ENCODE measurements at places on chromosomes 7 and 10.

GRCh38 chr7:70113536-70113935 is 515.3 kb downstream of the AUTS2 start:
- DNase-seq = no peak

- DNase-seq = no peak
These were observed 44.1 kb downstream of the VSTM4 start for GRCh38 chr10:49071160-49071761.

DNA sequence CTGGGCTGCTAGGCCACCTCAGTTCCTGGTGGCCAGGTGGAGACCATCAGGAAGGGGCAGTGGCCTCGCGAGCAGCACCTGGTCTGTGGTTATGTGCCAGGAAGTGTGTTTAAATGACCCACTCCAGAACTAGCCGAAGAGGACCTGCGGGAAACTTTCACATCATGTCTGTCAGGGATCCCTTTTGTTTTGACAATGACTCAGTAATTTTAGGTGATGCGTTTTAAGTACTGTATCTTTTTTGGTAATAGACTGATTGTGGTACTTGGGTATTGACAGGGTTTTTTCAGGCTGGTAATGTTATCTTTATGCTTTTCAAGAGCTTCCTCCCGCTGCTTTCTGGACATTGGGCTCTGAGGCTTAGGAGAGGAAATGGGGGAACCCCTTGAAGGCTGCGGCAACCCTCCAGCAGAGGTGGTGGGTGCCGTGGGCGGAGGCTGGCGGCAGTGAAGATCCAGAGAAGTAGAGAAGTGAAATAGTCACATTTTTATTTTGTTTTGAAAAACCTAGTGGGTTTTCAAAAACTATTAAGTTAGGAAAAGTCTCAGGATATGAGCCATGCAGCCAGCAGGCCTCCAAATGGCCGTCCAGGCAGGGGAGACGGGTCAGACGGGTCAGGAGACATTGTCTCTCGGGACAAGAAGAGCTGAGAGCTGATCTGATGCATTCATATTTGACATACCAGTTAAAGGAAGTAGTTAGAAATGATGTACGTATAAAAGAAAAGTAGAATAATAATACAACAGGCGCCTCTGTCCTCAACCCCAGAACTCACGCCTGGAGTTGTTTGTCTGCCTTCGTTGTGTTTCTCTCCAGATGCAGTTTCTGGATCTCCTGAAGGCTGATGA is 27.7 kb downstream of the PPP2R2D start:
- DNase-seq = no peak

GRCh38 chr7:138205614-138206150 is 129.4 kb downstream of the AKR1D1 start:
- no peak for DNase-seq

GRCh38 chr10:27687326-27687725 is 58.3 kb downstream of the MKX start:
- DNase-seq = no peak

GRCh38 chr10:72020914-72021809 is 57.0 kb downstream of the CHST3 start:
- DNase-seq = no peak

GRCh38 chr7:107638594-107638993 is 22.0 kb upstream of the SLC26A4 start:
- no peak for DNase-seq

- peak; percentile 27 for DNase-seq
These were observed 53.3 kb downstream of the FHIP2A start for GRCh38 chr10:114874827-114875411.

DNA sequence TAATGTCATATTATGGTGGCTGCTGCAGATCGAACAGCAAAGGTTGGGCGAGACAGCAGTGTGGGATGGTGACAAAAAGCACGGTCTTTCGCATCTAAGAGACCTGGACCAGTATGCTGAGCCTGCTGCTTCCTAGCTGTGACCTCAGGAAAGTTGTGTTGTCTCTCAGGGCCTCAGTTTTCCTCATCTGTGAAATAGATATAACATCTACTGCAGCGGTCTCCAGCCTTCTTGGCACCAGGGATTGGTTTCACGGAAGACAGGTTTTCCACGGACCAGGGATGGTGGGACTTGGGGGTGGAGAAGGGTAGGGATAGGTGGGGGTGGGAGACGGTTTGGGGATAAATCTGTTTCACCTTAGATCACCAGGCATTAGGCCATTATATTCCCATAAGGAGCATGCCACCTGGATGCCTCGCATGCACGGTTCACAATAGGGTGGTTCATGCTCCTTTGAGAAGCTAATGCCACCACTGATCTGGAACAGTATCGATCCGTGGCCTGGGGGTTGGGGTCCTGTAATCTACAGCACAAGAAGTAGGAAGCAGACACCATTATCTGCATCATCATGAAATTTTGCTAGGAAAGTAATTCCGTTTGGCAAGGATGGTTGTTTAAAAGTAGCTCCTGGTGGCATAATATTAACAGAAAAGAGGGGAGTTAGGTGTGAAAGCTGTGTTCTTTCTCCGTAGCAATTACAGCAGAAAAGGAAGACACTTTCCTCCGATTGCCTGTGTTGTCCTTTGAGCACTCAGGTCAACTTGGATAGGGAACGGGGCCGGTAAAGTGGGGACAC is 10.8 kb downstream of the KLF6 start:
- peak; percentile 4 for DNase-seq

DNA sequence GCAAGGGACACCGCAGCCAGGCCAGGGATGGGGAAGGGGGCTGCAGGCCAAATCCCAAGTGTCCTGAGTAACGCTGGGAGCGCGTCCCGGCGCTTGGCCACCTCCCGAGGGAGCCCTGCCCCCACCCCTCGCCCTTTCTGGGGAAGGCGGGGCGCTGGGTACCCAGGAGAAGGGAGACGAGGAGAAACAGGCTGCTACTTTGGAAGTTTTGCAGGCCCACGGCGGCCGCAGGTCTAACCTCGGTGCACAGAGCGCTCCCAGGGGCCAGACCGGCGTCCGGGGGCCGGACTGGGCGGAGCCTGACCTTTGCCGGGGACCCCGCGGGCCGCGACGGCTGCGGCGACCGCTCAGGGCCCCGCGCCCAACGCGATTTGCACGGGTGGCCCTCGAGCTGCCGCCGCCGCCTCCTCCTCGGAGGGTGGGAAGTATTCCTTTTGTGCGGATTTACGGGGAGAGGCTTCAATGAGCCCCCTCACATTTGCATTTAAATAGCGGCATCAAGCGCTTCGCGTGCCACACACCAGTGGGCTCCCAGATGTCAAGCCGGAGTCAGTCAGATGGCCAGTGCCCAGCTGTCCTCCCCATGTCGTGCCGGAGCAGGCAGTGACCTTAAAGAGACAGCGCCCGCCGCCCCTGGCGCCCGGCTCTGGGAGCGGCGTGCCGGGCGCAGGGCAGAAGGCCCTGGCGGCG is 3.0 kb upstream of the EBF3 start:
- no peak for DNase-seq

GRCh38 chr10:27794157-27794556 is 48.5 kb upstream of the MKX start:
- DNase-seq = peak; percentile 36

DNA sequence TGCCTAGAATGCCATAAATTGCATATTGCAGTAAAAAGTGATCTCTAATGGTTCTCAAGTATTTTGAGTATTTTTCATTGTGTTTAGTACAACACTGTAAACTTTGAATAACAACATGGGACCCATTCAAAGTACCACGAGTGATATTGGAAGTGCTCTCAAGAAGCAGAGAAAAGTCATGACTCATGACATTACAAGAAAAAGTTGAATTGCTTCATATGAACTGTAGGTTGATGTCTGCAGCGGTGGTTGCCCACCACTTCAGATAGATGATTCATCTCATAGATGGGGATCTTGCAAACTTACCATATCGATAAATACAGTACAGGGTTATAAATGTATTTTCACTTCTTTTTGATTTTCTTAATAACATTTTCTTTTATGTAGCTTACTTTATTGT is 33.9 kb downstream of the ENTPD1 start:
- DNase-seq = no peak

GRCh38 chr7:83204715-83205114 is 42.0 kb upstream of the PCLO start:
- no peak for DNase-seq

- no peak for DNase-seq
These were observed 226.3 kb upstream of the AGK start for GRCh38 chr7:141324870-141325269.

DNA sequence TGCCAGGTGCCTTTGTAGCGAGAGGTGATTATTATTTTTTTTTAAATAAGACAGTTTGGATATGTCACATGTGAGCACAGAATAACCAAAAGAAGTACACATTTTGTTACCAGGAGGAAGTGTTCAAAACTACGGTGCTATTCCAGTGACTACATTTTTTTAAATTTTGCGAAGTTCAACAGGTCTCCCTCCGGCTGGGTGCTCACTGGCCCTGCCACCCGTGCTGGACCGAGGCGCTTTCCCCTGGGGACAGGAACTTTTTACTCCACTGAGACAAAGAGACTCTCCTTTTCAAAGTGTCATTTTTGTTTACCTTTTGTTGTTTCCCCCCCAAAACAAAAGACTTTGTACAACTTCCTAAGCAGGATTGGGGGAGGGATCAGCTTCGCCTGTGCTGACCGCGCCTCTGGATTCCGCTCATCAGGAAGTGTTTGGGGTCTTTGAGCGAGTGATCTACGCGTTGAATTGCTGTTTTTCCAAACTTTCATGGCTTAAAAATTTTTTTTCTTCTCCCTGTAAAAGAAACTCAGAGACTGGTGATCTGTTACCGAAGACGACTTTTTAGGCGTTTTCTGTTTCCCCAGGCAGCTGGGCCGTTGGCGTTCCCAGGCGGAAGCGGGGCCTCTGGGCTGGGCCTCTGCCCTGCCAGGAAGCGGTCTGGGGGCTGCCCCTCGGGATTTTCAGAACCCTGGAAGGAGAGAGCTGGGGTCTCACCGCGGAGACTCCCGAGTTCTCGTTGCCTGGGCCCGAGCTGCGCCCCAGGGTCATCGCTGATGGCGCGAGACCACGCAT is 7.2 kb downstream of the EN2 start:
- no peak for DNase-seq

GRCh38 chr10:107028236-107028635 is 136.3 kb downstream of the SORCS1 start:
- DNase-seq = no peak

DNA sequence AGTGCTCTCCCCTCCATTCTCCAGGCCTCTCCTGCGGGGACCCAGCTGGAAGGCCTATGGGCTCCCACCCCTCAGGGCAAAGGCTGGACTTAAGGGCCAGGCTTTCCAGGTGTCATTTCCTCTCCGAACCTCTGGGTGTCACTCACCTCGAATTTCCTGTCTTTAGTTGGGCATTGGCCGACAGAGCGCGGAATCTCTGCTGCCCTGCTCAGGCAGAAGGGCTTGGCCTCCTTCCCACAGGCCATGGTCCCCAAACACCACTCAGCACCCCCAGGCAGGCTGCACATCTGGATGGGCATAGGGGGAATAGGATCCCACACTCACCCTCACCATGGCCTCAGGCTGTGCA is 212.9 kb downstream of the CCSER2 start:
- no peak for DNase-seq

- no peak for DNase-seq
These were observed 160.0 kb downstream of the HDAC9 start for GRCh38 chr7:18655506-18655905.

GRCh38 chr10:63161592-63161991 is 28.5 kb downstream of the NRBF2 start:
- no peak for DNase-seq

DNA sequence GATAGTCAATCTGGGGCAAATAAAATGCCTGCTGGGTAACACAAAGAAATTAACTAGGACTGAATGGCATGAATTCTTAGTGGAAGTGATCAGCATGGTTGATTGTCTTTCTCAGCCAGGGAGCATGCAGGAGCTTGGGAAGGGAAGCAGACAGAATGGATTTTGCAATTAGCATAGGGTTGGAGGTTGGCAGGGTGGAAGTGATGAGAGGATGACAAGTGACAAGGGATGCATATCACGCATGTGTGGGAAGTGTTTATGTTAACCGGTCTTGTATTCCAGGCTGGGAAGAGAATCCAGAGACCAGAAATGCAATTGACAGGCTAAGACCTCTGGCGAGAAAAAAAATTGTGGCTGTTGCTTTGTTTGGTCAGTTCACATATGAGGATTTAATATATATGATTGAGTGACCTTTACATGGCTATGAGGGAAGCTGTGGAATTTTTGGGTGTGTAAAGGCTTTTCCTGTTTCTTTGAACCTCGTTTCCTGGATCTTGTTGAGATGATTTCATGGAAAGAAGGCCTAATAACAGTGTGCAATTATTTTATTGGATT is 8.3 kb downstream of the MDFIC start:
- DNase-seq = no peak

DNA sequence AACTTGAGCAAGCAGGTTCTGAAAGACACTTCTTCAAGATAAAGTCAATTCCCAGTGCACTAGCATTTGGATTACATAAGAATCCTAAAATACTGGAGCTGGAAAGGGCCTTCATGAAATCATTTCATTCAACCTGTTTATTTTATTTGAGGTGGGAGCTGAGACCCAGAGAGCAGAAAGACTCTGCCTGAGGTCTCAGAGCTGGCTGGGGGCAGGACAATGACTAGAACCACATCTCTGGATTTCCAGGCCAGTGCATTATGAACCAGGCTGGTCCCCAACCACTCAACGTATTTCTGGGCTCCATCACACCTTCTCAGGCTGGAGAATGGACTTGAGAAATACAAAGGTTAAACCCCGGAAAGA is 8.4 kb downstream of the ANXA11 start:
- no peak for DNase-seq

DNA sequence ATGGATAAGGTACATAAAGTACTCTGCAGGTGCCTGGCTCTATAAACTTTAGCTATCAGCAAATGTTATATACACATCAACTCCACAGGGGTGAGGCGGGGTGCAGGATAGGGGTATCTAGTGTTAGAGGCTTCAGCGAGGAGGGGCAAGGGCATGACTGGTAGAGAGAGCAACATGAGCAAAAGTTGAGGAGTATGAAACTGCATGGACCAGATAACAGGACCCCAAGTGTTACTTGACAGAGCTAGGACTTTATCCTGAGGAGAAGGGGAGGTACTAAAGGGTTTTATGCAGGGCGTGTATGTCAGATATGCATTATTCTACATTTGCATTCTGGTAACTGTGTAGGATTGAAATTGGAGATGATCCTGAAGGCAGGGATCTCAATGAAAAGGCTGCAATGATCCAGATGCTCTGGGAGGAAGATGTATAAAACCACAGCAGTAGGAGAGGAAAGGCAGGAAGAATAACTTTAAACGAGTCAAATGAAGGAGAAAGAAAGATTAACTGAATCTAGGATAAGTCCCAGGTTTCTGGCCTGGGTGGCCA is 109.8 kb upstream of the FAM133B start:
- DNase-seq = no peak

- DNase-seq = no peak
These were observed 134.1 kb upstream of the ZNF32 start for GRCh38 chr10:43782814-43783213.

DNA sequence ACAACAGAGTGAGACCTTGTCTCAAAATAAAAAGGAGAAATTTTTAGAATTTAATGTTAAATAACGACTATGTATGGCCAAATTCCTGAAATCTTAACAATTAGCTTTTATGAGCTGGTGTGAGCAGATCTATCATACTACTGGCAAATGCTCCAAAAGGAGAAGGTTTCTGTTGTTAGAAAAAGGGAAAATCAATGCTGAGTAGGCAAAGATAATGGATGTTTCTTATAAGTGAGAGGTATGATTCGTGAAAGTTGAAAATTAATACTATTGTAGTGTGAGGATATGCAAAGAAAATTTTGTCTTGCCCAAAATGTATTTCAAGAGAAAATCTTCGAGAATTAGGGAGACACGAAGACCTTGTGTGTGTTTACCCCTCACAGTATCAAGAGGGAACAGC is 40.8 kb upstream of the CUL1 start:
- DNase-seq = no peak

GRCh38 chr10:102327002-102327401 is 68.5 kb upstream of the NFKB2 start:
- no peak for DNase-seq

- peak; percentile 62 for DNase-seq
These were observed 135.0 kb downstream of the GRK5 start for GRCh38 chr10:119342335-119342734.
